BE2C (cell line): ENCODE measurements at places on chromosomes 5 and 9.
A peak's percentile ranks its signal among the peaks of the same experiment; 100 is the strongest.

GRCh38 chr5:140588311-140589070 lies 23.9 kb downstream of the SLC35A4 start:
- DNase-seq = no peak

DNA sequence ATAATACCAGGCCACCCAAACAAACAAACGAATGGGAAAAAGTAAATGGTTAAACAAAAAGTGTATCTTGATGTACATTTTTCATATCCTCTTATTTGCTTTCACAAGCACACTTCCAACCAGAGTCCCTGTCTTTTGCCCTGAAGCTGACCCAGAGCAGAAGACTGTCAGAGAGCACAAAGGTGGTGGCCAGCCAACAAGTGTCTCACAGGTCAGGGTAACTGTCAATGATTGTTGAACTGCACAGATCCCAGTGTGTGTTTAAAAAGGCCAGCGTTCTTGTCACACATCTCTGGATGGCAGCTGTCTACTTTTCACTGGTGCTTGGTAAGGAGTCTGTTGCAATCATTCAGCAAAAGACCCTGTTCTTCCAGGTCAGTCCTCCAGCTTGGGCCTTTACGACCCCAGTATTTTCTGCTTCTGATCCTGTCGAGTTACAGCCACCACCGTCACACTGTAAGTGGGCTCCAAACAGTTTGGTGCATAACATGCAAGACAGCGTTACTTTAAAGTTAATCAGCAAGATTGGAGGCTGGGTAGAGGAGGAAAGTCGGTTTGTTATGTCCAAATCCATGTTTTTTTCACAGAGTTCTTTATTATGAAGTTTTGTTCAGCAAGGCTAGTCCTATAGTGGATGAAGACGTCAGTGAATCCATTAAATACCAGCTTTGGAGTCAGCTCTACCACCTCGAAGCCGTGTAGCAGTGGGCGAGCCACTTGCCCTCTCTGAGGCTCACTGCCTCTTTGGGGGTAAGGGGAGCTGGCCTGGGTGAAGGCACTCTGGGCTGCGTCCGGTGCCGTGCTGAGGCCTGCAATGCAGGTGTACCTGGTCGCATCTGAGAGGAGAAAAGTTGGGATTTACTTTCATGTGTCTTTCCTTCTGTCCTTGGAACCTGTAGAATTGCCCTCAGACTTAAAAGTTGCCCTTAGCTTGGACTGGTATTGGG lies 265.7 kb downstream of the AOPEP start:
- DNase-seq = no peak

GRCh38 chr9:128553728-128554127 lies 1.3 kb downstream of the SPTAN1 start:
- no peak for DNase-seq

- DNase-seq = no peak
Observed at GRCh38 chr9:125749951-125750626, 2.9 kb downstream of the PBX3 start.

- DNase-seq = no peak
Observed at GRCh38 chr9:4970970-4971641, 14.0 kb upstream of the JAK2 start.

DNA sequence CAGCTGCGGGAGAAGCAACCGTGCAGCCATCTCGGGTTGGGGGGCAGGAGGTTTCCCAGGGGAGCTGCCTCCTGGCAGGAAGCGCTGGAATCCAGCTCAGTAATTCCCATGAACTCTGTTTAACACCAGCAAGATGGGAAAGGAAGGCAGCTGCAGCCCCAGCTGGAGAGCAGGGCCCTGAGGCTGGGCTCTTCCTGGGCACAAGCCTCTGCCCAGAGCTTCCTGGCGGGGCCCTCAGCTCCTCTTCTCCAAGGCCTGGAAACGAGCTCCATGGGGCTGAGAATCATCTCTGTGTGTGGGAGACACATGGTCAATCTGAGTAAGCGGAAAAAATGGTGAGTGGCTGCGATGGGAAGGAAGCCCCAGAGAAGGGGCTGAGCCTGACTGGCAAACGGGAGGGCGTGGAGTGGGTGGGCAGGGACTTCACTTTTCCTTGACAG lies 6.3 kb downstream of the MRPL36 start:
- DNase-seq = no peak

DNA sequence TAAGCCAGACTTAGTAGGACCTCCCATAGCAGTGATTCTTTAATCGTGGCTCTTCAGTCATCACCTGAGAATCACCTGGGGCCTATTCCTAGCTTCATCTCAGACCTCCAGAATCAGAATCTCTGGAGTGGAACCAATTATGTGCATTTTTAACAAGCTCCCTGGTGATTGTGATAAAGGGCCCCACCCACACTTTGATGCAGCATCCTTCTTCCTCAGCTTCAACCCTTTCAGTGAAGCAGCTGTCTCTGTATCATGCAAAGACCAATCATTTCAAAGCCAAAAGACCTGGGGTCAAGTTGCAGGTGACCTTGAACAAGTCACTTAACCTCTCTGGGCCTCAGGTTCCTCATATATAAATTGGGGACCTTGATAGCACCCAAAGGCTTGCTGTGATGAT lies 17.1 kb downstream of the FBXO10 start:
- no peak for DNase-seq

GRCh38 chr5:97877588-97877987 lies 694.5 kb upstream of the RIOK2 start:
- no peak for DNase-seq

- DNase-seq = no peak
Observed at GRCh38 chr5:141711687-141712086, 29.7 kb upstream of the ARAP3 start.

- peak; percentile 90 for DNase-seq
Observed at GRCh38 chr5:174338185-174339010, 292.9 kb downstream of the NSG2 start.

DNA sequence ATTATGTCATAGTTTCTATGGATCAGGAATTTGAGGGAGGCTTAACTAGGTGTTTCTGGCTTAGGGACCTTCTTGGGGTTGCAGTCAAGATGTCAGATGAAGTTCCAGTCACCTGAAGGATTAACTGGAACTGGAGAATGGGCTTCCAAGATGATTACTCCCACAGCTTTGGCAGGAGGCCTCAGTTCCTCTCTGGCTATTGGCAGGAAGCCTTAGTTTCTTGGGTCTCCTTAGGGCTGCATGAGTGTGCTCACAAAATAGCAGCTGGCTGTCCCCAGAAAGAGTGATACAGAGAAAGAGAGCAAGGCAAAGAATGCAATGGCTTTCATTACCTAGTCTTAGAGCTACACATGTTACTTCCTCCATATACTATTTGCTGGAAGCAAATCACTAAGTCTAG lies 138.1 kb upstream of the TLE4 start:
- no peak for DNase-seq

- DNase-seq = no peak
Observed at GRCh38 chr9:116320290-116320689, 166.7 kb downstream of the PAPPA start.

DNA sequence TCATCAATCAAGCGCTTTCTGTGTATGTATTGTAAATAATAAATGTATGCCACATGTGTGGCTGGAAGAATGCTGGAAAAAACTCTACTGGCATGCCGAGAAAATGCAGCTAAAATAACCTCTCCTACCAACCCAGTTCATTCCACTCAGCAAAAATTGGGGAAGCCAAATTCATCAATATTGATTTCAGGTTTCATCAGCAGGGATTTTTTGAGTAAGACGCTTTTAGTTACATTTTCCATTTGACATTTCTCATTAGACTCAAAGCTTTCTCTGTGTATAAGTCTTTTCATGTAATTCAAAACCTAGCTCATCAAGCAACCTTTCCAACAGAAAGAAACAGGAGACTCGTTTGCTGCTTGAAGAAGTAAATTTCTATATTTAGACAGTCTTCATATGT lies 338.1 kb downstream of the DMRT2 start:
- DNase-seq = no peak

GRCh38 chr5:96257904-96258303 lies 175.1 kb downstream of the PCSK1 start:
- no peak for DNase-seq

- peak; percentile 67 for DNase-seq
Observed at GRCh38 chr9:22446950-22447617, 460 bp downstream of the DMRTA1 start.

- DNase-seq = no peak
Observed at GRCh38 chr5:11289733-11290132, 528.7 kb upstream of the DAP start.

DNA sequence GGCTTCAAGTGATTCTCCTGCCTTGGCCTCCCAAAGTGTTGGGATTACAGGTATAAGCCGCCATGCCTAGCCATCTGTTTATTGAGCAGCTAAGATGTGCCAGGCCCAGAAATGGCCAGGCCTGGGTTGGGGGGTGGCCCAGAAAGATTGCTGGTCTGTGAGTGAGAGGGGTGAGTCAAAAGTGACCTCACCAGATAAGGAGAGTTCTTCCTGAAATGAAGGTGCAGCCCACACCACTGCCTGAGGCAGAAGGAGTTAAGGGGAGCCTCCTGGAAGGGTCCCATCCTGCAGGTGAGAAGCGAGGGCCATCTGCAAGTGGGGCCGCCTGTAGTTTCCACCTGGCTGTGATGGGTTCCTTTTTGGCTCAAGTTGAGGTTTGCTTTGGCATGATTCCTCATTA lies 96.9 kb upstream of the KLF4 start:
- DNase-seq = no peak

- no peak for DNase-seq
Observed at GRCh38 chr9:2963307-2963706, 119.4 kb upstream of the PUM3 start.

GRCh38 chr9:117739624-117740347 lies 35.6 kb downstream of the TLR4 start:
- no peak for DNase-seq

GRCh38 chr9:124410321-124410913 lies 4.8 kb downstream of the PSMB7 start:
- DNase-seq = no peak

DNA sequence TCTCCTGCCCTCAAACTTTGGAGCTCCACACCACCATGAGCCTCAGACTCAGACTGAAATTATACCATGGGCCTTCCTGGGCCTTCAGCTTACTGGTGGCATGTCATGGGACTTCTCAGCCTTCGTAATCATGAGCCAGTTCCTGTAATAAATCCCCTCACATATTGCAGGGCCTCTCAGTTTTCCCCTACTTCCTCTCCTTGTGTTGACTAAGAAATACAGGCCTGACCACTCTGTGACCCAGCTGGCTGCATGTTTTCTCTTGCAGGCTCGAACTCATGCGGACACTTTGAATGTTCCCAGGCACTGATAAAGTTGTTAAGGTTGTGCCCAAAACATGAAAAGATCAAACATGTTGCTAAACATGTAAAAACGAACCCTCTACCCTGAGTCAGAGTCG lies 26.2 kb upstream of the SHC3 start:
- DNase-seq = no peak

DNA sequence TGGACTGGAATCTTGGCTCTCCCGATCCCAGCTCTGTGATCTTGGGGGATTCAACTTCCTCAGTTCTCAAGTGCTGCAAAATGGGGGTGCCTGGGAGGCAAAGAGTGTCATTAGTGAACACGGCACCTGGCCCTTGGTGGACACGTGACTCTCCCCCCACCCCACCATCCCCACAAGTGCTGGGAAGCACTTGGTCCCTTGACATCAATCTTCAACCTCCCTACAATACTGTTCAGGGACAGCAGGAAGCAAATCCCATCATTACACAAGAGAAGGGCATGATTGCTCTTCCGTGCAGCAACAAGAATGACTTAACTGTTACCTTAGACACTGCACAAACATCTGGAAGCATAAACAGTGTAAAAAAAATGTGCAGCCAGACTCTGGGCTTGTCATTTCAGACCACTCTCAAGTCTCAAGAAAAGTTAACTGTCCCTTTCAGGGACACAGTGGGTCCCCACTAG lies 61.4 kb downstream of the PSMB7 start:
- no peak for DNase-seq

DNA sequence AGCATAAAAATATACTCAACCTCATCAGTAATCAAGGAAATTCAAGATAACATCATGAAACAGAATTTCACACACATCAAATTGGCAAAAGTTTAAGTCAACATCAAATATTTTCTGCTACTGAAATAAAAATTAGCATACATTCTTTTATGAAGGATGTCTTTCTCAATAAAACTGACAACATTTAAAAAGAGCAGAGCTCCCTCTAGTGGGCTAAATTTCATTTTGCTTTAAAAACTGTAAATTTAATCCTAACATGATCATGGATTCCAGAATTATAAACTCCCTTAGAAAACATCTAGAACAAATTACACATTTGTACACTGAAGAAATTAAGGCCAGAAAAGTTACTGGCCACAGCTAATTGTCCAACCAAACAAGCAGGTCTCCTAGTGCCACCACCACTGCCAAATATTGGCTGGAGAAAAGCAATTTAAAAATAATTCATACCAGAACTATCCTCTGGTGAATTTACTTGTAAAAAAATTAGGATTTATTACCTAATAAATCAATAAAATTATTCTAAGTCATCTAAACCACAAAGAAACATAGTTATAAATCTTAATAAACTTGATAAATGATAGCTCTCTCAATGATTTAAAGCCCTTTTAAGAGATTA lies 31.2 kb downstream of the DEPDC1B start:
- no peak for DNase-seq

- no peak for DNase-seq
Observed at GRCh38 chr9:136584934-136585333, 39.1 kb upstream of the NOTCH1 start.

GRCh38 chr5:98927242-98927988 lies 1.4 kb downstream of the CHD1 start:
- peak; percentile 24 for DNase-seq

DNA sequence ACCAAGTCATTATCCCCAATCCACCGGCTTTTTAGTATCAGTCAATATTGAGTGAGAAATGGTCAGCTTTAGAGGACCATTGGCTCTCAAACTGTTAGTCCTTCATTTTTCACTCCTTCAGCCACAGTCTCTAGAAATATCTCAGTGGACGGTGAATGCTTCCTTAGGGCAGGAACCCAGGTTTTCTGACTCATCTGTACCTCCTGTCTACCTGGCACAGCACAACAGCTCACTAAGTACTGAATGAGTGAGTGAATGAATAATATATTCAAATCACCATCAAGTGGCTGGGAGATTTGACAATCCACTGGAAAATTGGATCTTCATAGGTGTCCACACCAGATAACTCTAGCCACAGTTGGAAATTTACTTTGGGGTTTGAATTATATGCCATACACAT lies 609.5 kb upstream of the CLINT1 start:
- DNase-seq = no peak
